ENCODE measurements at places on chromosomes 4 and X. TPM values are rescaled to one million over a fixed set of nuclear protein-coding genes. Genes with fewer than 3 reads are reported as not detected.

Gene CFAP47
- 0.75 TPM for polyA plus RNA-seq

DNA sequence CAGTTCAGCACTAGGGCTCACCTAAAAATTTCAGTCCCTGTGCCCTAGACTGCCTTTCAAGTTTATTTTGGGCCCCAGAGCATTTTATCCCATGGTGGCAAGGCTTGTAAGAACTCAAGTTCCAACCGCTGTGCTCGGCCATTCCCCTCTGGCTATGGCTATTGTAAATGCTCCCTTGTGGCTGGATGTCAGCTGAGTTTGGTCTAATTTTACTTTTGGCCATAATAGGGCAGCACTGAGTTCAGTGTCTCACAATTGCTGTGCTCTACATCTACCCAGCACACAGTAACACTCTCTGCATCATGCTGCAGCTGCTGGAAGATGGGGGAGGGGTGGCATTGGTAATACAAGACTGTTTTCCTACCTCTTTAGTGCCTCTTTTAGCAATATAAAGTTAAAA, 210.8 kb upstream of the IRS4 start:
- no peak for DNase-seq

Gene TRIM60
- not detected for polyA plus RNA-seq

GRCh38 chrX:3651277-3651676, 62.2 kb downstream of the PRKX start:
- no peak for DNase-seq

Gene GAGE12J
- not detected for polyA plus RNA-seq

Gene MSX1
- polyA plus RNA-seq: 1.4 TPM

All from renal cortex interstitium (tissue), 15 donors.